ENCODE measurements at places on chromosomes 1 and 21. TPM values are rescaled to one million over a fixed set of nuclear protein-coding genes. Genes with fewer than 3 reads are reported as not detected.

SLC50A1 gene
- 18.8 TPM for total RNA-seq

SCAMP3 gene
- 51.1 TPM for total RNA-seq

IL19 gene
- not detected for total RNA-seq

OR2T2 gene
- total RNA-seq = not detected

C1orf87 gene
- not detected for total RNA-seq

VN1R5 gene
- total RNA-seq = not detected

HCRTR1 gene
- total RNA-seq = not detected

ELF3 gene
- total RNA-seq = 2.2 TPM

PLD5 gene
- 0.07 TPM for total RNA-seq

TRIM63 gene
- 0.30 TPM for total RNA-seq

AIDA gene
- 80.9 TPM for total RNA-seq

CD48 gene
- total RNA-seq = not detected

SLC6A9 gene
- 16.2 TPM for total RNA-seq

FAM76A gene
- total RNA-seq = 12.9 TPM

NTRK1 gene
- total RNA-seq = 0.07 TPM

F13B gene
- total RNA-seq = not detected

NTMT2 gene
- total RNA-seq = not detected

LEFTY2 gene
- 0.10 TPM for total RNA-seq

TNFRSF14 gene
- 19.3 TPM for total RNA-seq

APOBEC4 gene
- total RNA-seq = not detected

DMAP1 gene
- total RNA-seq = 13.7 TPM

RGS16 gene
- total RNA-seq = 3.1 TPM

CASZ1 gene
- 0.50 TPM for total RNA-seq

NBPF3 gene
- 12.6 TPM for total RNA-seq

DUSP10 gene
- 17.3 TPM for total RNA-seq

ACTL8 gene
- total RNA-seq = 0.07 TPM

S100A7A gene
- total RNA-seq = not detected

SIM2 gene
- 0.13 TPM for total RNA-seq
